ENCODE measurements at places on chromosomes 3 and 15.
A peak's percentile ranks its signal among the peaks of the same experiment; 100 is the strongest.

- no peak for DNase-seq
Measured at GRCh38 chr15:33369941-33370622, 59.3 kb downstream of the RYR3 start.

DNA sequence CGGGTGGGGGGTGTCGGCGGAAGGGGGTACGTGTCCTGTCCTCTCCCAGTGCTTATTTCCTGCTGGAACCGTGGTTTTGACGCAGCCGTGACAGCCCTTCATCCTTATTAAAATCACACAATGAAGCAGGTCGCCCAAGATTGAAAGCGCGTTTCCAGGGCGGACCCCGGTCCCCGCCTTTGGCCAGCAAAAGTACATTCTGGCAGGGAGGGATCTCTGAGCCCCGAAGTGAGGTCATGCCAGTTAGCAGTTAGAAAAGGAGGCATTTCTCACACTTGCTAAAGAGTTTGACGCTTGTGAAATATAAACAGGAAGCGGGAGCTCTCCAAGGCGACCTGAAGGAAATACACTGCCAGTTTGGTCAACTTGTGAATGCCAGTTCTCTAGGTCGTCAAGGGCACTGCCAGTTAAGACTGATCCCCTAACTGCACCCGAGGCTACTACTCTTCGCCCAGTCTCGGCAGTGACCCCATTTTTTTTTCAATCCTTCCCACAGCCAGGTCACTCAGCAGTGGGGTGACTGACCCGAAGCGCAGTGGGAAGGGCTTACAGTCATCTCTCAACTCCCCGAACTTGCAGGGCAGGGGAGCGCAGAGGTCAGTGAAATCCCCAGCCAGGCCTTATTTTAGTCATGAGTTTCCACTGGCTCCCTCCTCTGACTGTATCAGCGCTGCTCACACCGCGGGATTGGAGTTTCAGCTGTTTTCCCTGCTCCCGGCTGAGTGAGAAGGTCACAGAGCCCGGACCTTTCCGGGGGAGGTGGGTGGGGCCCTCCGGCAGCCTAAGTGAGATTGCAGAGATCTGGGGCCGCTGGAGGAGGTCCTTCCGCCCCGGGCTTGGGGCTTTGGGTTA, 2.0 kb upstream of the BHLHE40 start:
- DNase-seq, result peak; percentile 61

DNA sequence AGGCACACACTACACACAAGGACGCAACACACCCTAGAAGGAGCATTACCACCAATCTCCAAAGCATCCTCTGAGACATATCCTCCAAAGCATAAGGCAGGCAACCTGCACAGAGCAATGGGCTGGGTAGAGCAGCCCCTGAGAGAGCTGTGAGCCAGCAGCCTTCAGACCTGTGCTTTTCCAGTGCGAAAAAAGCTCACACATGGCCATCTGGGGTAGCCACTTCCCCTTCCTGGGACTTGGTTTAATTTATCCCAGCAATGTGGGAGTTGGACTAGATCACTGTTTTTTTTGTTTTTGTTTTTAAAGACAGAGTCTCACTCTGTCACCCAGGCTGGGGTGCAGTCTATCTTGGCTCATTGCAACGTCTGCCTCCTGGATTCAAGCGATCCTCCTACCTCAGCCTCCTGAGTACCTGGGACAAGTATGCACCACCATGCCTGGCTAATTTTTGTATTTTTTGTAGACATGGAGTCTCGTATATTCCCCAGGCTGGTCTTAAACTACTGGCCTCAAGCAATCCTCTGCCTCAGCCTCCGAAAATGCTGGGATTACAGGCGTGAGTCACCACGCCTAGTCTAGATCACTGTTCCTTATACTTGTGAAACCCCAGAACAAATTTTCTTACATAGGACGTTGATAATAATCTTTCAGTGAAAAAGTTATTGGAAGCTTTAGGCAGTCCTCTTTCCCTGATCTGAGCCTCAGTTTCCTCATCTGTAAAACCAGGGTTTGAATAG, 18.9 kb downstream of the PTPN23 start:
- DNase-seq, result no peak

DNA sequence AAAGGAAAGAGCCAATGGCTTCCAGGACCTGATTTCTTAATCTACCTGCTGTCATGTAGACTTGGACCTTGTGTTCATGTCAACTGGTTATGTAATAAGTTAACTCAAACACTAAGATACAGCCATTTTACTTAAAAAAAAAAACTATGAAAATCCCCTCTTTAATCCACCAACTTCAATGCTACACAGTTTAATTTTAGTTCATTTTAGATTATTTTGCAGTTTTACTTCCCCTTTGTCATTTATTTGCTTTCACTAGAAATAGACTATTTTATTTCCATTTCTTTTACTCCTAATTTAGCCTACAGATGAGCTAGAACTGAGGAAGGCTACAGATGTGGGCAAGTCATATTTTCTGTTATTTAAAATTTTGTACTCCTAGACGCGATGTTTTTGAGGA, 10.7 kb upstream of the DNAJC13 start:
- no peak for DNase-seq

DNA sequence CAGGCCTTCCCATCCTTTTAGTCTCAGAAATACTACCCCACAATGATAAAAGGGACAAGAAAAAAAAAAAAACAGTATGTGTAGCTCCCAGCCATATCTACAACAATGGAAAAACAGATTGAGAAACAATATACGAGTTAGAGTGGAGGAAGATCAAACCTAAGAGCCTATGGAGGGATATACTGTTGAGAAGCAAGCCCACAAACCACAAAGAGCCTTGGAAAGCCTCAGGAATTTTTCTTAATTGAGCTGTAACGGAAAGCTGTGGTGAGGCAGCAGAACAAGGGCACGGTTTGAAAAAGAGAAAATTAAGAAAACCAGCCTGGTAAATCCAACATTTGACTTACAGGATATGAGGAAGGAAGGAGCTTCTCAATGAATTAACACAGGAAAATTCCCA, 21.4 kb downstream of the KPNA1 start:
- DNase-seq, result no peak

GRCh38 chr3:160394009-160394392, 5.0 kb downstream of the IFT80 start:
- no peak for DNase-seq

- DNase-seq, result no peak
Measured at GRCh38 chr3:40355410-40355809, 31.6 kb upstream of the ENTPD3 start.

- DNase-seq, result no peak
Measured at GRCh38 chr3:187228740-187229139, 31.5 kb downstream of the RTP1 start.

DNA sequence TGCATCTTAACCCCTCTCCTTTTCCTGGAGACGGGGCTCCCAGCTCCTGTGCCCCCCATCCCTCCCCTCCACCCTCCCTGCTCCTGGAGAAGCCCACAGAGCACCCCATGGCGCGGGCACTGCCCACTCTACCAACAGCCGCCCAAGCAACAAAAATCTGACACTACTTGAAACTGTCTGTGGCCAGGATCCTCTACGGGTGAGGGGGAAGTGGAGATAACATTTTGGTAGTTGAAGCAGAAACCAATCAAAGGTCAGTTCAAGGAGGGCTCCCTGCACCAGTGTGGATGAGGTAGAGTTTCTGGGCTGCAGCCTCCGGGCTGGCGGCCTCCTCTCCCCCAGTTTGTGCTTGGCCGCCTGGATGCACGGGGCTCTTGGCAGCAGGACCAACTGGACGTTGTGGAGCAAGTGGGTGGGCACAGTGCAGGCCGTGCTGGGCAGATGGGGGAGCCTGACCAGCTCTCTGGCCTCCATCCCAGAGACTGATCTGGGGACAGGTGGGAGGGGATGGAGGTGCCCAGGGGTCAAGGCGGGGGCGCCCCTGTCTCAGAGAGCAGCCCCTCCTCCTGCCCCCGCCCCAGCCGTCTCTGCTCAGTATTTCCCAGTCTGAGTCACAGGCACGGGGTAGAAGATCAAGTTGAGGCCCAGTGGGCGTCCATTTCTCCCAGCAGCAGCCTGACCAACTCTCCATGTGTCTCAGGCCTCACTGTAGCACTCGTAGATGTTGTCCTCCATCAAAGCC, 12.8 kb downstream of the H1-8 start:
- no peak for DNase-seq

- no peak for DNase-seq
Measured at GRCh38 chr15:56608993-56609392, 124.3 kb downstream of the ZNF280D start.

- no peak for DNase-seq
Measured at GRCh38 chr15:51006336-51006985, 88.2 kb downstream of the TNFAIP8L3 start.

DNA sequence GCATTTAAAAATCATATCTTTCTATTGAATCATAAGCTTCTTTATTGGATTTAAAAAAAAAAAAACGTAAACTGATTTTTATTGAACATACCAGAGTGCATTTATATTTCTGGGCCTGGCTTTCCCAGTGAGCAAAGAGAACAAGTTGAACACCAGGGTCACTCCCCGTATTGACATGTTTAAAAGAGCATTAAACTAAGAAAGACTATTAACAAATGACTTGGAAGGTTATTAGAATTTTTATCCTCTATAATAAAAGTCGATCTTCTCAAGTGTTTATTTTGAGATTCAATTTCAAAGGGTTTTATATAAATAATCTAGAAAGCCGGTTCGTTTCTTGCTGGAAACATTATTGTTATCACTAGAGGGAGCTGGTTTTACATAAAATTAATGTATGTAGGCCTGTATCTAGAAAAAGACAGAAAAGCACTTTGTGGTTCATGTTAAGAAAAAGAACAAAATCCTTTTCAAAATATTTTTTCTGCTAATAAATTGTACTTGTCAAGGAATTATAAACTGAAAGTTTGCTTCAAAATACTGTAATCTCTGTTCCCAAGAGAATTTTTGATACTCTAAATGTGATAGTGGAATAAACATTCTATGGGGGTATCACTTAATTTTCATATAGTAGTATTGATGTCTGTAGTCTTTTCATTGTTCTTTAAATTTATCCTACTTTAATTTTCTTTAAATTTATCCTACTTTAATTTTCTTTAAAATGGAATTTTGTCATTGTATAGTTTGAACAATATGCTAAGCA, 321.8 kb upstream of the MME start:
- no peak for DNase-seq

DNA sequence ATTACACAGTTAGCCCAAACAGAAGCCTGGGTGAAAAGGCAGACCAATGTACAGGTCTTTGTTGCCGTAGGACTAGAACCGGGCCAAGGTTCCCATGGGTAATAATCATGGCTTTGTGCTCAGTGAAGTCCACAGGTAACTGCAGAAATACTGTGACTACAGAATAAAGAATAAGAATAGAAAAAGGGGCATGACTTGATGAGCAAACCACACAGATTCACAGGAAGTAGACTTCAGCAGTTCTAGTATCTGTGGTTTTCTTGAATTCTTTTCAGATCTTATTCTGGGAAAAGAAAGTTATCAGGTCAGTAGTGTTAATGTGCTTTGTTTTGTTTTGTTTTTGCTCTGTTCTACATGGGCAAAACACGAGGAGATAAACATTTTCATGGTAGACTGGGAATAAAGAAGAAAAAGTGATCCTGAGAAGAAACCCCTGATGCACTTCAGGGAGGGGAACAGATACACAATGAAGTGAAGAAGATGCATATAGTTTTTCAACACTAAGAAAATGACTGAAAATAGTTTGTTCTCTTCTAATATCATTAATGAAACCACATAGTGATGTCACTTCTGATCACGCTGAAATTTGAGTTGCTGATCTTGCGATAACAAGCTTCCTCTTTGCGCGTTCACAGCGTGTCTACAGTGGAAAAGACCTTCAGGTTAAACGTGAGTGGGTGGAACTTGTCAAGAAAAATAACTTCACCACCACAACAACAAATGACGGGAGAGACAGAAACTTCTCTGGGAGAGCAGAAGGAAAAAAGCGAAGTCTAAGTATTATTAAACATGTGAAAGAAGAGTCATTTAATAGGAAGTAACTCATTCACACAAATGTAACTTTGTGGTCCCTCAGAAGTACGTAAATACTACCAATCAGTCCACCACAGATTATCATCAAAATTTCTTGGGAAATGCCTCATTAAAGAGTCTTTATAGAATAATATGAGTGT, 315.8 kb upstream of the SATB1 start:
- DNase-seq, result peak; percentile 43

- no peak for DNase-seq
Measured at GRCh38 chr15:75661100-75661755, 13.5 kb downstream of the SNX33 start.

DNA sequence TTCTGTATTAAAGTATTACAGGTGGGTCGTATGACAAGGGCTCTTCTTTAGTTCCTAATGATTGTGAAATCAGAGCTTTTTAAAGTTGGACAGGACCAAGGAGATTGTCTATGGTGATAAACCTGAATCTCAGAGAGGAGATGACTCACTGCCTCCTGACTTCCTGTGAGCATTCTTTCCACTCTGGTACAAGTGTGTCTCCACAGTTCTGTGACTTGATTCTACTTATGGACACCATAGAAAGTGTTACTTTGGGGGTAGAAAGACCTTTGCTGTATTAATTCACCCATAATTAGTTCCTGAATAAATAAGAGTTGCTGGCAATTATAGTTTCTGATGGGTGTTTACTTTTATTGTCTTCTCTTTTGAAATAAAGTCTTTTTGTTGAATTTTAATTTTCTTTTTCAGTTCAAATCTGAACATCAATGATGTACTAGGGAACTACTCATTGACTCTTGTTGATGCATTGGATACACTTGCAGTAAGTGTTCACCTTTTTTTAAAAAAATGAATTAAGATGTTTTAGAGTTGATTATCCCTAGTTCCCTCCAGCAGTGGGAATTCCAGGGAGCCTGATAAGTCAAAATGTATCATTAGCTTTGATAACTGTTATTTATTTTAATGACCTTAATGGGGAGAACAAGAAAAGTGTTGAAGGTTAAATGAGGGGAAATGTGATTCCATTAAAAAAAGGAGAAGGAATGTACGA, 7.4 kb downstream of the EDEM1 start:
- DNase-seq, result no peak
